ENCODE measurements at places on chromosomes 11 and 22. TPM values are rescaled to one million over a fixed set of nuclear protein-coding genes. Genes with fewer than 3 reads are reported as not detected.

KCTD17 gene
- total RNA-seq, result 22.7 TPM

F2 gene
- total RNA-seq, result 0.41 TPM

FAT3 gene
- 0.40 TPM for total RNA-seq

OR2AT4 gene
- total RNA-seq, result not detected

UBQLNL gene
- total RNA-seq, result not detected

HMOX1 gene
- 50.8 TPM for total RNA-seq

OR9Q1 gene
- total RNA-seq, result not detected

FAM118A gene
- 54.6 TPM for total RNA-seq

TMPRSS4 gene
- total RNA-seq, result 224 TPM

LARGE2 gene
- total RNA-seq, result 1.3 TPM

HPS5 gene
- 18.9 TPM for total RNA-seq

CDC45 gene
- total RNA-seq, result 1.1 TPM

FGF4 gene
- not detected for total RNA-seq

FERMT3 gene
- total RNA-seq, result 30.3 TPM

FOXRED1 gene
- 20.3 TPM for total RNA-seq

GUCY1A2 gene
- 0.37 TPM for total RNA-seq

VSTM5 gene
- total RNA-seq, result 3.4 TPM

PIM3 gene
- 127 TPM for total RNA-seq

NF2 gene
- 34.5 TPM for total RNA-seq

PRPF19 gene
- 70.3 TPM for total RNA-seq

MRGPRF gene
- total RNA-seq, result 119 TPM

OTOG gene
- total RNA-seq, result not detected

SH3BP1 gene
- total RNA-seq, result 53.1 TPM

POGLUT3 gene
- total RNA-seq, result 8.1 TPM

FXYD6 gene
- total RNA-seq, result 62.5 TPM

POU2AF2 gene
- total RNA-seq, result not detected

KCNJ1 gene
- not detected for total RNA-seq

ANO9 gene
- 129 TPM for total RNA-seq

C1QTNF6 gene
- total RNA-seq, result 7.9 TPM

OR52E8 gene
- not detected for total RNA-seq

PANX2 gene
- total RNA-seq, result not detected

EMSY gene
- 43.1 TPM for total RNA-seq

MMP7 gene
- not detected for total RNA-seq

HTR3A gene
- total RNA-seq, result 0.41 TPM

CRYBA4 gene
- total RNA-seq, result not detected

KRTAP5-4 gene
- total RNA-seq, result not detected

SIK2 gene
- total RNA-seq, result 19.1 TPM

MTA2 gene
- total RNA-seq, result 42.0 TPM

GPHA2 gene
- not detected for total RNA-seq

SUSD2 gene
- 0.37 TPM for total RNA-seq
